T-helper 17 cell (primary cell): ENCODE measurements at places on chromosomes 3 and 15.

- no peak for DNase-seq
These were observed 65.2 kb downstream of the LSM3 start for GRCh38 chr3:14243782-14244181.

DNA sequence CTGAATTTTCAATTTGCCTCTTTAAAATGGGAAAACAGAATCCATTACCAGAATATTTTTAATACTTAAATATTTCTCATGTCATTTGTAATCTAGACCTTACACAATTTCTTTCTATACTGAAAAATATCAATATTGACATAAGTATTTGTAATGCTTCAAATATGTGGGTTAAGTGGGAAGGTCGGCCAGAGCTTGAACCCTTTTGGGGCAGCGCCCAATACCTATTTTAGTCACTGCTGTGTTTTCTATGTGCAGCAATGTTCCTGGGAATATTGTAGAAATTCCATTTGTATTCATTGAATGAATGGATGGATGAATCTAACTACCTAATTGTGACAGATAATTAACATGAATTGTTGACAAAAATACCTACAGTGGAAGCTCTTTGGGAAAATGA is 459.7 kb upstream of the ZNF717 start:
- DNase-seq = no peak

- peak; percentile 34 for DNase-seq
These were observed 4.2 kb upstream of the TRAT1 start for GRCh38 chr3:108818404-108818803.

DNA sequence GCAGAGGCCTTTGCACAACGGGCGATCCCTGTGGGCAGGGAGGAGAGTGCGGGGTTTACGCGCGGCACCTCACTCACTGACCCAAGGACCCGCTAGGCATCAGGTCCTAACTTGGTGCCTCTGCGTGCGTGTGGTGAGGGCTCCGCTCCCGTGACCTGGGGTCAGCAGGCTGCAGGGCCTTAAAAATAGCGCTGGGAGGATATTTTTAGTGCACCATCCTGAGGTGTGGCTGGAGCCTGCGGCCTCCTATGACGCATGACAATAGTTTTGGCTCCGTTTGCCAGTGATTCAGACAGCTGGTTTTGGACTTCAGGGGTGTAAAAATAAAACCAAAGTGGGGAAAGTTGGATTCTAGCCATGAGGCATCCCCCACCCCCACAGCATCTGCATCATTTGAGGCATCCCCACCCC is 139.0 kb downstream of the FAM43A start:
- DNase-seq = no peak

DNA sequence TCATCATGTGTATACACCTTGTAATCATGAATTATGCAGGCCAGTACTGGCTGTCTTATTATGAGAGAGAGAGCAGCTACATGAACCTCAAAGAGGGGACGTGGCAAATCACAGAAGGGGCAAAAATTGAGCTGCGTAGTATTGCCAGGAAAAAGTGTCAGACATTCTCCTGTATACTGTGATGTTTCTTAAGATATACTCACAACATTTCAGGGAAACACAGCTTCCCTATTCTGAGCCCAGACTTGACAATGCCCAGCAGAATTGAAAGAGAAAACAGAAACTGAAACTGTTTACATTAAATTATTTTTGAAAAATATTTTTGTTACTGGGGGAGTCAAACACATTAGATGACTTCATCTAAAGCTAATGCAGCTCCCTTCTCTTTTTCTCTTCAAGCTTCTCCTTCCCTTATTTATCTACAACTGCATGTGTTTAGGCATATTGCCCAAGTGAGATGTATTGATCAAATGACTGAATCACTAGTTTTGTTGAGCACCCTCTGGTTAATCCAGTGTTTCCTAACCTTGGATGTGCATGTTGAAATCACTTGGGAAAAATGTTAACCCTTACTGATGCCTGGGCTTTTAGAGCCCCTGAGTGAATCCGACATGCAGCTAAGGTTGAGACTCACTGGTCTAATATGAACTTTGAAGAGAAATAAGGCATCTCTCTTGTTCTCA is 39.5 kb downstream of the CADPS start:
- DNase-seq = no peak

DNA sequence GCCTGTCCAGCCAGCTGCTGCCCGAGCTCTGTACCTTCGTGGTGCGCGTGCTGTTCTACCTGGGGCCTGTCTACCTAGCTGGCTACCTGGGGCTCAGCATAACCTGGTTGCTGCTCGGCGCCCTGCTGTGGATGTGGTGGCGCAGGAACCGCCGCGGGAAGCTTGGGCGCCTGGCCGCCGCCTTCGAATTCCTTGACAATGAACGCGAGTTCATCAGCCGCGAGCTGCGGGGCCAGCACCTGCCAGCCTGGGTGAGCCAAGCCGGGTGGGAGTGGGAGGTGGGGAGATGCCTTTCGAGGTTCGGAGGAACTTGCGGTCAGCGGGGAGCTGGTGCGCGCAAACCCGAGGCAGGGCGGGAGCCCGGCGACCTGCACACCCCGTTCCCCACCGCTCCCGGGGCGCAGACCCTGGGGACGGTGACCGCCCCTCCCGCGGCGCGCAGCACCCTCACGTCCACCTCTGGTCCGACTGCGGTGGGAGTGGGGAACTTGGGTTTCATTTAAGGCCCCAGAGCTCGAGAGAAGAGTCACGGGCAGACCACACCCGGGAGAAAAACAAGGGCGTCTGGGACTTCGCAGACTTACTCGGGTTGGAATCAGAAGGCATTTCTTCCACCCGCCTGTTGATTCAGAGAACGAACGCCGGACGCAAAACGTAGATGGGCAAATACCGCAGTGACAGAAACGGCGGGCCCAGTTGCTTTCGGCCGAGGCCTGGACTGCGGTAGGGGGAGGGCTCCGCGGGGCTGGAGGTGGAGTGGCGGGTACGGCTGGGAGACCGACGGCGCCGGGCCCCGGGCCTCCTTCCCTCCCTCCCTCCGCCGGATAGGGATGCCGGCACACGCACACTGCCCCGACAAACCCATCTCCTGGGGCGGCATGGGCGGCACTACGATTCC is 708 bp downstream of the ESYT3 start:
- DNase-seq = no peak

DNA sequence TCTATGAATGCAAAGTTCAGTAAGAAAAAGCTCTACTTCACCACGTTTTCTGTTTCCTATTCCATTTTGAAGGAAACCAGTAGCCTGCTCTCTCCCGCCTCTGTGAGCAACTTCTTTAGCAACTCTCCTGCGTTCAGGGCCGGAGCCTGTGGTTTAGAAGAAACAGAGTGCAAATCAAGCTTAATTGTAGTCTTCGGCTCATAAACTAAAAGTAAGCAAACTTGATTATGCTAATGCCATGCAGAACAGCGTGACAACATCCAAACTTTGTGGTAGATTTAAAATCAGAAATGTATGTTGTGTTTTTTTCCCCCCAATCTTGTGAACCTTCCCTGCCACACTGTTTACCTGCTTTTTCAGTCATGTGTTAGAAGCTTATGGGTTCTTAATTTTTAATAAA is 87.4 kb downstream of the SEMA6D start:
- no peak for DNase-seq

GRCh38 chr3:175179055-175179454 is 319.9 kb downstream of the NAALADL2 start:
- no peak for DNase-seq

DNA sequence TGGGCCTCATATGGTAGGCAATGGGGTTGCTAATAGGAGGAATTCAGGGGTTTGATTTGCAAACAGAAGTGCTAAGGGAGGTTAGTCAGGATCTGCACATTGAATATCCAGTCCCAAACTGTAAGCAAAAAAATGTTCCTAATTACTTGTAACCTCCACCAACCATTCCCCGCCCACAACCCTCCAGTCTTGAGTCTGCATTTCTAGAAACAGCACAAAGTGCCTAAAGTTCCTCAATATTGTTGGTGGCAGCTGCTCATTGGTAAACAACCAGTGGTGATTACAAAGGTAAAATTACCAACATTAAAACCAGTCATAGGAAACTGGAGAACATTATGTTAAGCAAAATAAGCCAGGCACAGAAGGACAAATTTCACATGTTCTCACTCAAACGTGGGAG is 18.9 kb downstream of the HDC start:
- no peak for DNase-seq

DNA sequence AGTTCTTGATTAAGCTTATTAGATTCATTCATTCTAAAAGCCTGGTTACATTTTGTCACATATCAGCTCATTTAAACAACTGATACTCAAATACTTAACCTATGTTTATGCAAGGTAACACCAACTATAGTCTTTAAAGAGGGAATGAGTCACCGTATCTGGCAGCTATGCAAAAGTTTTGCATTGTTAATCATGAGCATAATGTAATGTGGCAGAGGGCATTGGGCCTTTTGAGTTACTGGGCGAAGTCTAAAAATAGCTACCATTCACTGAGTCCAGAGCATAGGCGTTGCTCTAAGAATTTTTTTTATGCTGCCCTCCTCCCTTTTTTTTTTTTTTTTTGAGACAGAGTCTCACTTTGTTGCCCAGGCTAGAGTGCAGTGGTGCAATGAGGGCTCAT is 277.7 kb upstream of the ZNF717 start:
- no peak for DNase-seq

DNA sequence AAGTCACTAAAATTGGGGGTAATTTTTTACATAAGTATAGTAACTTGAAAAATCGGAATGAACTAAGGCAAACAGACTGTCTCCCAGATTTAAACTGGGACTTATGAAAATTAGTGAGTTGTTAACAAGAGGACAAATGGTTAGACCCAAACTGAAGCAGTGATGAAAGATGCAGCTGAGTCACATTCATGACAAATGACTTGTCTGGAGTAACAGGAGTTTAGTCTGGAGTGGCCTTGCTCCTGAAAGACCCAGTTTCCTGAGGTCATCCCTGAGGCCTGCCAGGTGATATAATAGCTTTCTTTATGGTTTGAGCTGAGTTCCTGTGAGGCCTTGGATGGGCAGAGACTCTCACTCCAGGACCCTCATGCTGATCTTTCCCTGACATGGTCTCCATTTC is 9.6 kb upstream of the CTDSPL start:
- no peak for DNase-seq

GRCh38 chr15:36172955-36173354 is 406.5 kb upstream of the CDIN1 start:
- no peak for DNase-seq

GRCh38 chr15:44492672-44493071 is 44.3 kb upstream of the EIF3J start:
- no peak for DNase-seq

- no peak for DNase-seq
These were observed 31.2 kb upstream of the USP3 start for GRCh38 chr15:63473007-63473748.

DNA sequence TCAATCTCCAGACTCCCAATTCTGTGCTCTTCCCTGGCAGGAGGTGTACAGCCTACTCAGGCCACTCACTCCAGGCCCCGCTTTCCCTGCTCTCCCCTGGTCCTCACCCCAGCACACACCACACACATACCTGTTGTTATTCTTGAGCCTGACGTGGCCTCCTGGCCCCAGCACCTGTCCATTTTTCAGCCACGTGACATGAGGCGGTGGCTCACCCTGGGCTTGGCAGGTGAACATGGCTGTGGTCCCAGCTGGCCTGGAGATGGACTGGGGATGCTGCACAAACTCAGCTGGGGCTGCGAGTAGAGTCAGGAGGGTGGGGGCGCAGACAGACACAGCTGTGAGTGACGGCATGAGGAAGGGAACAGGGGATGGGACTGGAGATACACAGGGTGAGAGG is 27.3 kb downstream of the RNU5B-1 start:
- no peak for DNase-seq

- DNase-seq = no peak
These were observed 33.6 kb upstream of the DUT start for GRCh38 chr15:48297668-48298067.

DNA sequence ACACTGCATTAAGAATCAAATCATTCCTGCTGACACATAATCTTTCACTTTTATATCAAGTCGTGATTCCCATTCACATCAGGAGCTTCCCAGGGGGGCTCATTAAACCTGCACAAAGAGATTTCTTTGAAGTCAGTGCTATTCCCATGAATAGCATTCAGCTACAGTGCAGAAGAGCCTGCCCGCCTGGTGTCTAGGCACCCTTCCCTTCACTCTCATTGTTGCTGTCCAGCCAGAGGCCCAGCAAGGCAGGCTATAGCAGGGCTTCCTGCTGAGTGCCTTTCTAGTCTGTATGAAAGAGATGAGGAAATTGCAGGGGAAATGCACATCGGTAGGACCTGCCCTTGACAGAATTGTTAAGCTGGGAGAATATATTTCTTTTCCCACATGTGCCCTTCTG is 4.5 kb upstream of the GJD2 start:
- DNase-seq = no peak
